ENCODE measurements at places on chromosomes 3 and 15. TPM values are rescaled to one million over a fixed set of nuclear protein-coding genes. Genes with fewer than 3 reads are reported as not detected.

EOMES gene
- total RNA-seq, result 0.64 TPM

KATNBL1 gene
- 14.6 TPM for total RNA-seq

GLDN gene
- not detected for total RNA-seq

TPRA1 gene
- 7.5 TPM for total RNA-seq

CYP8B1 gene
- not detected for total RNA-seq

CCR1 gene
- 0.34 TPM for total RNA-seq

FILIP1L gene
- 0.08 TPM for total RNA-seq

NRROS gene
- 8.4 TPM for total RNA-seq

DNA sequence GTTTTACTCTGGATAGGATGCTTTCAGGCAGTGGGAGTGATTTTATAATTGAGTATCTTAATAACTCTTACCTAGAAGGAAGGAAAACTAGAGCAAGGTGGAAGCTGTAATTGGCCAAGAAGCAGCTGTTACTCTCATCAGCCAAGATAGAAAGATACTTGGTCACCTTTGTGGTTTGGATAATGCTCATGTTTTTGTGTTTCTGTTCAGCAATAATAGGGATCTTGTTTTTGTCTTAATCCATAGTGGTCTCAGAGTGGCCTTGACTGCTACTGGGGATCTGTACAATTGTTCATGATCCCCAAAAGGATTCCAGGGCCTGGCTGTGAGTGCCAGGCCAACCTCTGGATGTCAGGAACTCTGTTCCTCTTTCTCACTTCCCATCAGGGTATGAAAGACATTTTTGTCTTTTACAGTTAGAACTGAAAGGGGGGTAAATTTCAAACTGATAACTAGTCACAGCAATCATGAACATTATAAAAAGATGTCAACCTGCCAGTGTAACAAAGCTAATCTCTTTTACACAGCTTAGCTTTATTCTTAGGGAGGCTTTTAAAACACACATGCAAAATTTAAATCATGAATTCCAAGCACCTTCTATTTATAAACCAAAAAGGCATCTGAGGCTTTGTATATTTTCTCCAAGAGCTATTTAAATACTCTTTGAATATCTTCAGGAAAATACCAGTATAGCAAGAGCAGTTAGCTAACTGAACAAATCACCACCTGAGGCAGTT, 6.0 kb downstream of the UBL7 start:
- H3K4me1 ChIP-seq, result peaks cover 5% of the 10 kb centered on the region
- H3K36me3 ChIP-seq, result peaks cover 71% of the 10 kb centered on the region
- no peaks in the 10 kb centered on the region for H3K27me3 ChIP-seq
- H3K27ac ChIP-seq, result no peak overlapping the region

DNA sequence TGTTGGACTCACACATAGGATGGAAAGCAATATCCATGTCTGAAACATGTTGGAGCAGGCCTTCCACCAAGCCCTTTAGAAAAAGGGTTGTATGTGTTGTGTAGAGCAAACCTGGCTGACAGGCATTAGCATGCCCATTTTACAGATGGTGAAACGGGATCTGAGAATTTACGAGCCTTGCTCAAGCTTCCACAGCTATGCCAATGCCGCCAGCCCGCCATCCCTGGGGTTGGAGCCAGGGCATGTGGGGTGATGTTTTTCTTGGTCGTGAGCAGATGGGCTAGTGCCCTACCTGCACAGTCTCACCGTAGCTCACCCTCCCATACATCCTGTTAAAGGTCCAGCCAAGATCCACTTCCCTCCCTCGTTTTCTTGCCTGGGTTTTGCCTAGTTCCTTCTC, 97.5 kb upstream of the TLE3 start:
- H3K27me3 ChIP-seq, result no peaks in the 10 kb centered on the region
- no peak overlapping the region for H3K27ac ChIP-seq
- DNase-seq, result no peak
- H3K4me3 ChIP-seq, result no peak overlapping the region
- no peaks in the 10 kb centered on the region for H3K36me3 ChIP-seq

DNA sequence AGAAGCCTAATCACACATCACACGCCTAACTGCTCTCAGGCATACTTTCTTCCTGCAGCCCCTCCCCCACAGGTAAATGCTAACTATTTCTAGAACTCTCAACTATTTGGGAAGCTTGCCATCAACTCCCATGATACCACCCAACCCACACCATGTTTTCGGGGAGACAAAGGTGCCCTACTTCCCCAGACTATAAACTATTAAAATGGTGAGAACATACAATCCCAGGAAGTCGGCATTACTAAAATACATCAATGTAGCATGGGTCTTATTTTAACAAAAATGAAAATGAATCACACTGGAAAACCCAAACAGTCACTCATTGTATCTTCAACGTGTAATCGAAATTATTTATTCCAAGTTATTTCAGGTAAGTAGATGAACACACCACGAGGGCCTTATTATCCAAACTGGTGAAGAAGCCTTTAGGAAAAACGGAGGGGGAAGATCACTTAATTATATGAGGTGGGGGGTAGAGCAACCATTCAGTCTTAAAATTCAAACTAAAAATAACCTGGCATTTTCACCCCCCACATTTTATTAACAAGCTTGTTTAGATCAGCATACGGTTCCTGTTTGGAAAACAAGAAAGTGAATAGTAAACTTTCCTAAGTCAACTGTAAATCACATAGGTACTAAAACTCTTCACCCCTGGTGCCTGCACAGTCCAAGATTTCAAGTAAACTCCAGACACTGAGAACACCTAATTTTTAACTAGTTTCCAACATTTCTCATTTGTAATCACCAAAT, 1.9 kb downstream of the TBL1XR1 start:
- DNase-seq, result no peak
- peak overlapping the region; percentile 98 for H3K27ac ChIP-seq
- H3K36me3 ChIP-seq, result no peaks in the 10 kb centered on the region
- H3K4me3 ChIP-seq, result peak overlapping the region; percentile 95
- no peaks in the 10 kb centered on the region for H3K27me3 ChIP-seq

GRCh38 chr3:55647063-55647462, 160.0 kb upstream of the WNT5A start:
- DNase-seq, result no peak
- H3K4me3 ChIP-seq, result no peak overlapping the region
- H3K36me3 ChIP-seq, result no peaks in the 10 kb centered on the region
- no peaks in the 10 kb centered on the region for H3K27me3 ChIP-seq
- H3K4me1 ChIP-seq, result no peaks in the 10 kb centered on the region

DNA sequence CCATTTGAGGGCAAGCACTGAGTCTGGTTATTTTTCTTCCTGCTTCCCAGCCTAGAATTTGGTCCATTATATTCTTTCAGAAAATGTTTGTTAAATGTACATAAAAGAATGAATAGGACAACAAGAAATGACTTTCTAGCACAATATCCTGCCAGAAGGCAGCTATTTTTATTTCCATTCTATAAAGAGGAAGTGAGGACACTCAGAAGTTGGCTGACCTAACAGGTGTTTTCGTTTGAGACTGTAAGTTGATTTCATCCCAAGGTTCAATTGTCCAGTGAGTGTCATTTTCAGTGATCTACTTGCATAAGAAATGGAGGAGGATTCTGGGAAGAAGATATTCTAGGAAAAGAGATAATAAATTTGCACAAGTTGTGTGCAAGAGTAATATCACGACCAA, 191.9 kb upstream of the POU1F1 start:
- no peak for DNase-seq
- no peak overlapping the region for H3K4me3 ChIP-seq
- no peaks in the 10 kb centered on the region for H3K36me3 ChIP-seq
- H3K4me1 ChIP-seq, result no peaks in the 10 kb centered on the region
- H3K27me3 ChIP-seq, result no peaks in the 10 kb centered on the region

DNA sequence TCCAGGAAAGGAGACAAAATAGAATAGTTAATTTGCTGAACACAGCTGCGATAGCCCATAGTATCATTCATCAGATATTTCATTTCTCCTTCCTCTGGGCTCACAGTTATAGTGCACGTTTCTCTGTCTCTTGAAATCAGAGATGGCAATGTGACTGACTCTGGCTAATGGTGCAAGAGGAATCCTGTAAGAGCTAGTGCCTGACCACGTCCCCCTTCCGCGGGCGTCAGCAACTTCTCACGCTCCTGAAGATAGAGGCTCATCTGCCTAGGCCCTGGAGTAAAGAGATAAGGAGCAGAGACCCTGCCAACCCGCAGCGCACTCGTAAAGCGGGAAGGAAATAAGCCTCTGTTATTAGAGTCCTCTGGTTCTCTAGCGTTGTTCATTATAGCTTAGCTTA, 391.8 kb downstream of the VPS13C start:
- no peaks in the 10 kb centered on the region for H3K4me1 ChIP-seq
- H3K27ac ChIP-seq, result no peak overlapping the region
- no peak for DNase-seq
- no peaks in the 10 kb centered on the region for H3K36me3 ChIP-seq
- no peak overlapping the region for H3K4me3 ChIP-seq
- peaks cover 11% of the 10 kb centered on the region for H3K27me3 ChIP-seq

- no peaks in the 10 kb centered on the region for H3K36me3 ChIP-seq
- DNase-seq, result no peak
- no peaks in the 10 kb centered on the region for H3K27me3 ChIP-seq
- no peak overlapping the region for H3K4me3 ChIP-seq
Measured at GRCh38 chr15:52103217-52104207, 9.1 kb downstream of the BCL2L10 start.

DNA sequence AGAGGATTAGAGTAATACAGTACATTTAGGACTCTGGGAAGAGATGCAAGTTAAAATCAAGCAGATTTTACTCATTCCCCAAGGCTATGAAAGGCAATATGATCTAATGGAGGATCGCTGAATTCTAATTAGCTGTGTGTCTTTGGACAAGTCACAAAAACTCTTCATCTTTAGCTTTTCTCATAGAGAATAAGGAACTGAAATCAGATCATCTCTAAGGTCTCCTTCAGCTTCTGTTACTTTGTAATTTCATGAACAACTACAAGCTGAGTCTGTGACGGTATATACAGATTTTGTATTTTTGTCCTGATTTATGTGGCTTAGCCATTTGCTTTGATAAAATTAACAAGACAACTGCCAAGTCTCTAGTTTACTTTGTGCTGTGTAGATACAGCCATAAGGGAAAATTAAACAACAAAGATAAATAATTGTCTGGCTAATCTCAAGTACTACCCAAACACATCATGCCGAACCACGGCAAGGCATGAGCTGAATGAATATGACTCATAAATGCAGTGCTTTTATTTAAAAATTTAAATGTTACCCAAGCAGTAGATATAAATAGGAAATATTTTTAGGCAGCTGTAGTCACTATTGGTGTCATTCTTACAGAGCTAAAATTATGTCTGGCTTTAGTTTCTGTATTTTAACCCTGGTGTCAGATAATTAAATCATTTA, 81.5 kb downstream of the GAP43 start:
- no peaks in the 10 kb centered on the region for H3K27me3 ChIP-seq
- H3K27ac ChIP-seq, result no peak overlapping the region
- H3K36me3 ChIP-seq, result no peaks in the 10 kb centered on the region
- no peaks in the 10 kb centered on the region for H3K4me1 ChIP-seq
- H3K4me3 ChIP-seq, result no peak overlapping the region

DNA sequence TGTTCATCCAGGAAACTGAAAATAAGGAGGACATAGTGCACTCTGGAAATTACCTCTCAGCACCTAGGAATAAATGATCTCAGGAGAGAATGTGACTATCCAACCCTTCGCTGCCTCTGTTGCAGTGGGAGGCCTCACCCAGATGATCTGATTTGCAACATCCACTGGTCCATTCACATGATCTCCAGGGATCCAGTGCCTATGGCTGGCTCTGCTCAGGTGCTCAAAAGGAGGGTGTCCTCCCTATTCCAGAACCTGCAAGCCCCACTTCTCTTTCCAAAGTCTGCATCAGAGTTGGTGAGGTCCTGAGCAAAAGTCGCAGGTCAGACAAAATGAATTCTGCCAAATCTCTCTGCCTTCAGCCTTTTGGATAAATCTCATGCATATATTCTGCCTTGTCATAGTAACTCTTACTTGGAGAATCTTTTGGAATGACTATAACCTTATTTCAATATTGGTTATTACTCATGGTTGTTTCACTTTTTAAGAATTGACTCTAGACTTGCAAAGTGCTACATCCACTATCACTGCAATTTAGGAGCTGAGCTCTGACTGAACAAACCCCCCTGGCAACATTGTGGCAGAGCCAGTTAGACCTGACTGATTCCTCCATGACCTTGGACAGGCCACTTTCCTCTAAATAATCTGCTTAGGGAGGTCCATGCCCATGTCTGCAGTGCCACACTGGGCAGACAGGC, 295.1 kb downstream of the EPHB1 start:
- H3K27ac ChIP-seq, result no peak overlapping the region
- H3K4me1 ChIP-seq, result no peaks in the 10 kb centered on the region
- H3K4me3 ChIP-seq, result no peak overlapping the region
- no peaks in the 10 kb centered on the region for H3K36me3 ChIP-seq

DNA sequence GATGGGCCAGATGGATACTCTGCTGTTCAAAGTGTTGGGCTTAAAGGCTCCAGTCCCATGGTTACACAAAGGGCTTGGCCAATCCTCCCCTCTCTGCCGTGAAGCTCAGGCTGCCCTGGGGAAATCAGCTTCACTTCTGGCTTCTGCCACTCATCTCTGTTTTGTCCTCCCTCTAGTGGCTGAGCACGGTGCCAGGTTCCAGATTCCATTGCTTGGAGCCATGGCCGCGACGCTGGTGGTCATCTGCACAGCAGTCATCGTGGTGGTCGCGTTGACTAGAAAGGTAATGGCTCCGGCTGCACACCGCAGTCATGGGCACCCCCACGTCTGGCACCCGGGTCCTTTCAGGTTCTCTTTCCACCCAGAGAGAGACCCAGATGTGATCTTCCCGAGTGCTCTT, 5.6 kb downstream of the TIGIT start:
- DNase-seq, result peak; percentile 73
- peaks cover 6% of the 10 kb centered on the region for H3K36me3 ChIP-seq
- H3K27ac ChIP-seq, result no peak overlapping the region
- peaks cover 32% of the 10 kb centered on the region for H3K4me1 ChIP-seq
- no peaks in the 10 kb centered on the region for H3K27me3 ChIP-seq

DNA sequence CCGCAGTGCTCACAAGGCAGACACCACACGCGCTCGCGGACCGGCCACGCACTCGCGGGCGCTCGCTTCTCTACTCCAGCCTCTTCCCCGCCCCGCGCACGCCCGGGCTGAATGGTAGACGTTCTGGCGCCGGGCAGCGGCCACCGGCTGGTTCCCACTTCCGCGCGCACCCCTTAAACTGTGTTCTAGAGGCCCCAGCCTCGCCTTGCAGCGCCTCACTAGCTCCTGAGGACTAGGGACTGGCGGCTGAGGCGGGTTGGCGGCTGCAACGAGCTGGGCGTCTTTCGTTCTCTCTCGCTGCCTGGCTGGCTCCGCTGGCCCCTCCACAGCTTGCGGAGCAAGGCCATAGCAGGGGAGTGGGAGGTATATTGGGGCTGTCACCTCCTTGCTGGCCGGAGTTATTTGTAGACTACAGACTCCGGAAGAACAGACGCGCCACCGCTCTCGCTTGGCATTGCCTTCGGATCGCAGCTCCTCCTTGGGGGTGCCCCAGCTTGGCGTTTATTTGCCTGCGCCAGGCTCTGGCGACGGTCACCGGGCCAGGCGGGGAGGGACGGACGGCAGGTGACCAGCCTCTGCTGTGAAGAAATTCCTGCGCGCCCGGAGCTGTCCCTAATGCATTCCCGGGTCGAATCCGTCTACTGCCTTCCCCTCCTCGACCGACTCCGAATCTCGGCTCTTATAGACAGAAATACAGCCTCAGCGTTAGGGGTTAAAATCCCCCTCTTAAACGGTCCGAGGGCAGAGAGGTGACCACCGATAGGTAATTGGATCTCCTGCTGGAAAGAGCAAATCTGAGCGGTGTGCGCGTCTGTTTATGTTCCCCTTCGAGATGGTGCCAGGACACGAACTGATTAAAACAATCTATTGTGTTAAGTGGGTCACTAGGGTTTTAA, 1.3 kb downstream of the GREM1 start:
- peaks cover 15% of the 10 kb centered on the region for H3K4me1 ChIP-seq
- no peak overlapping the region for H3K27ac ChIP-seq
- no peak for DNase-seq
- H3K27me3 ChIP-seq, result peaks cover 62% of the 10 kb centered on the region
- no peak overlapping the region for H3K4me3 ChIP-seq
